ENCODE measurements at places on chromosomes 5 and 9.

GRCh38 chr5:163571744-163572143 is 66.3 kb downstream of the MAT2B start:
- no peak for DNase-seq

DNA sequence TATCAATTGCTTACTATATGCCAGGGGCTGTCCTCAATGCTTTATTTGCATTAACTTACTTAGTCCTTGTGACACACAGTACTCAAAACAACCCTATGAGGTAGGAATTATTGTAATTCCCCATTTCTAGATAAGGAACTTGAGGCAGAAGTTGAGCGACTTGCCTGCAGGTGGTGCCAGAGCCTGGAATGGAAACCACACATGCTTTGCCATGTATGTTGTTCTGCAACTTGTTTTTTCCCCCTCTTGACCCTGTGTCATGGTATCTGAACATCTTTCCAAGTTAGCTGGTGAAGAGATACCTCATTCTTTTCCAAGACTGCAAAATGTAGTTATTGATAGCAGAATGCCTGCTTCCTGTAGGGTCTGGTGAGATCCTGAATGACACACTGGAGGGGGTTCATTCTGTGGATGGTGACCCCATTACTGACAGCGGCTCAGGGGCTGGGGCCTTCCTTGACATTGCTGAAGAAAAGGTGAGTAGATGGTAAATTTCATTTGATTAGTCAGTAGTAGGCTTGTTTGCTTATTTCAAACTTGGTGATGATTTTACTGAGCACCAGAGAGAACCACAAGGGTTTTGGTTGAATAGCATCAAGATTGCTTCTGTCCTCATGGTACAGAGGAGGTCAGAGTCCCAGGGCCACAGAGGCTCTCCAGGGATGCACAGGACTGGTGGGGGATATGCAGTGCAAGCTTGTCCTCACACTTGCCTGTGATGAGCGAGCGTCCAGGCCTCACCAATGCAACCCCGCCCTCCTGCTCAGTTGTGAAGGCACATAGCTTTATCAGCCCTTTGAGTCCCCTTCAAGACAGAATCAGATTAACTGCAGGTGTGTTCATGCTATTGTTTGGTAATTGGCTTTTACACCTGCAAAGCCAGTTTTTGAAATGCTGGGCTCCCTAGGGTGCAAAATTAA is 57.0 kb downstream of the COL15A1 start:
- DNase-seq, result peak; percentile 25

DNA sequence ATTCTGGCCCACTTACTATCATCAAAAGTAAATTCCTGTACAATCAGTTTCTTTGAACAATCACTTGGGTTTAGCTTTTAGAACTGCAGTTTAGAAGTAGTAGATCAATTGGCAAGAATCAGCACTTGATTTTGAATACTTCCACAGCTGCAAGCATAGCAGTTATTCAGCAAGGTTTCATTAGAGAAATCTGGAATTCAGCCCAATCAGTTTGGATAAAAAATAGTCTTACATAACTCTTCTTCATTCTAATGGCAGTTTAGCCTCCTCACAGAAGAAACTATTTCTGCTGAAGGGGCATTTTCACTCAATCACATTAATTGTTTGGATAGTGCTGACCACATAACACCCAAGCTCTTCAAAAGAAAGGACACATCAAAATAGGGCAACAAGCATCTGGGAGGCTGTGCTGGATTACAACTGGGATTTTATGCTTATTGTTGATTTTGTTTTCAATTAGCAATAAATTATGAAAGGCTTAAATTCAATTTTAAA is 336.2 kb upstream of the PDE4D start:
- no peak for DNase-seq

GRCh38 chr9:86041311-86041741 is 58.0 kb downstream of the GOLM1 start:
- no peak for DNase-seq

DNA sequence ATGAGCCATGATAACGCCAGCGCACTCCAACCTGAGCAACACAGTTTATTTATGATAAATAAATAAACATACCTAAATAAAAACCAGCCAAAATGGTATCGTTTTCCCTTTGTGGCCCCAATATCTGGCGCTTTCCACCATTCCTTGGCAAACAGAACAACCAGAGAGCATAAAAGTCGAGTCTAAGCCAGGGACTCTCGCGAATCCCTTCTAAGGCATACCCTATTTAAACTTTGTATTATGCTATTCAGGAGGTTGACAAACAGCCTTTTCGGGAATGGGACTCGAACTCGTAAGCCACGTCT is 386 bp upstream of the MATR3 start:
- DNase-seq, result no peak

DNA sequence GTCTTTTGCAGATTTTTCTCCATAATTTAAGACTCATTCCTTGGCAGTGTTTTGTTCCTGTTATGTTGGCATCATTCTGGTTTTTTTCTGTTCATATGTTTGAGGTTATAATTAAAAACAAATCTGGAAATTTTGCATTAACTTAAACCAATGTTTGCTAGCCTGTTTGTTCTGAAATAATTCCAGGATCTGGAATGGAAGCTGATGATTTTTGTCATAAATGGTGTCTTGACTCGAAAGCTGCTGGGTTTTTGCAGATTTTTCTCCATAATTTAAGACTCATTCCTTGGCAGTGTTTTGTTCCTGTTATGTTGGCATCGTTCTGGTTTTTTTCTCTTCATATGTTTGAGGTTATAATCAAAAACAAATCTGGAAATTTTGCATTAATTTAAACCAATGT is 318.7 kb upstream of the IRX4 start:
- DNase-seq, result no peak

GRCh38 chr5:157100140-157100679 is 8.6 kb downstream of the HAVCR2 start:
- DNase-seq, result no peak

DNA sequence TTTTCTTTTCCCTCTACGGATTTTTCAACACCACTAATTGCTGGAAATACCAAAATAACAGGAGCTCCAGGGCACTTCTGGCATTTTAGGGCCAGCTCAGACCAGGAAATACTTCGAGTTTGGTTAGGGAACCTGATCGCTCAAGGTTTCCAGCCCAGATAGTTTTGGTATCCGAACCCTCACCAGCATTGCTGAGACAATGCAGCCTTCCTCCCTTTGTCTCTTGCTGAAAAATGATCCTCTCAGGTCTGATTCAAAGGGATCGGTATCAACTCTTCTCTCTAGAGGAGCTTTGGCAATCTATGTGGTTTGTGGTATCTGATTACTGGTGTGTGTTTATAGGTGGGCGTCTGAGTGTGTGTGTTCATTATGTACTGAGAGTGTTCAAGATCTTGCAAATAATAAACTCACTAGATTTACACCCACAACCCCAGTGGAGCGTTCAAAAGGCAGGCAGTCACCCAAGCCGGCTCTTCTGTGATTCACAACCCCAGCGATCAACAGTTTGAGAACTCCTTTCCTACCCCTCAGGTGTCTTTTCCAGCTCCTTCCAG is 122.8 kb upstream of the EGFLAM start:
- no peak for DNase-seq

- DNase-seq, result no peak
These were observed 108.5 kb downstream of the MVB12B start for GRCh38 chr9:126435105-126435504.

DNA sequence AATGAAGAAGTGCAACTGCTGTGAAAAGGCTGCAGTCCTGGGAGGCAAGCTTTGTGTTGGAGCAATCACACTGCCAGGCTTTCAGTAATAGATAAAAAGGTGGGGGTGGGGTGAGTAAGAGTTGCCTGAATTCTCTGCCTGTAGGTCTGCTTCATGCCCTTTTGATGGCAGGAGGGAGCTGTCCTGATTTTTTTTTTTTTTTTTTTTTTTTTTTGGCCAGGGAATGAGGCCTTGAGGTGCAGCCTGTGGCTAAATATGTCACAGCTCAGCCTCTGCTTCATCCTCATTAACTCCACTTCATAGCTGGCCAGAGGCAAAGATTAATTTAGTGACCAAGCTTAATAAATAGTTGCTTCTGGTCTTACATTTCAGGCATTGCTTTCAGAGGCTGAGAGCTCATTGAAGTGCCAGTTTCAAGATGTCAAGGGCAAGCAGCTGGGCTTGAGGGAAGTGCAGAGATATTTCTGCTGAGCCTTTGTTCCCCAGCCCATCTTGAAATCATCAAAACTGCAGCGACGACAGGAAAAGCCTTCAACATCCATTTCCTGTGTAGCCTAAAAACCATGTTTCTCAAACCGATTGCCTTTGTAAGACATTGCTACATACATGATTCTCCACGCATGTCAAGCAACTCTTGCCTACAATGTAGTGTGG is 134.7 kb downstream of the MACIR start:
- no peak for DNase-seq

GRCh38 chr9:81635521-81636254 is 53.7 kb downstream of the TLE1 start:
- no peak for DNase-seq

Measured in activated CD8-positive, alpha-beta memory T cell treated with anti-CD3 and anti-CD28 coated beads for 1 hour (primary cell).